ENCODE measurements at places on chromosomes 7 and 10.

- no peak for DNase-seq
Measured at GRCh38 chr10:67827811-67828210, 10.2 kb downstream of the DNAJC12 start.

GRCh38 chr10:31123946-31124345 is 92.3 kb upstream of the ZNF438 start:
- DNase-seq = no peak

- DNase-seq = no peak
Measured at GRCh38 chr7:115417662-115418061, 495.8 kb downstream of the MDFIC start.

- no peak for DNase-seq
Measured at GRCh38 chr10:88995156-88995876, 4.7 kb downstream of the FAS start.

- DNase-seq = no peak
Measured at GRCh38 chr7:79775911-79776310, 322.4 kb upstream of the MAGI2 start.
